ENCODE measurements at places on chromosomes 7 and 10.

- no peak for DNase-seq
These were observed 114.5 kb downstream of the PLCE1 start for GRCh38 chr10:94108200-94108599.

- no peak for DNase-seq
These were observed 105.1 kb upstream of the SORCS1 start for GRCh38 chr10:107269626-107270025.

- DNase-seq: no peak
These were observed 98.0 kb downstream of the ZMIZ1 start for GRCh38 chr10:79166741-79167140.

GRCh38 chr7:85638394-85638793, 451.5 kb upstream of the SEMA3D start:
- DNase-seq: no peak

GRCh38 chr7:158731761-158732160, 27.2 kb upstream of the NCAPG2 start:
- DNase-seq: no peak

GRCh38 chr10:133415752-133416151, 8.7 kb downstream of the SPRN start:
- no peak for DNase-seq

DNA sequence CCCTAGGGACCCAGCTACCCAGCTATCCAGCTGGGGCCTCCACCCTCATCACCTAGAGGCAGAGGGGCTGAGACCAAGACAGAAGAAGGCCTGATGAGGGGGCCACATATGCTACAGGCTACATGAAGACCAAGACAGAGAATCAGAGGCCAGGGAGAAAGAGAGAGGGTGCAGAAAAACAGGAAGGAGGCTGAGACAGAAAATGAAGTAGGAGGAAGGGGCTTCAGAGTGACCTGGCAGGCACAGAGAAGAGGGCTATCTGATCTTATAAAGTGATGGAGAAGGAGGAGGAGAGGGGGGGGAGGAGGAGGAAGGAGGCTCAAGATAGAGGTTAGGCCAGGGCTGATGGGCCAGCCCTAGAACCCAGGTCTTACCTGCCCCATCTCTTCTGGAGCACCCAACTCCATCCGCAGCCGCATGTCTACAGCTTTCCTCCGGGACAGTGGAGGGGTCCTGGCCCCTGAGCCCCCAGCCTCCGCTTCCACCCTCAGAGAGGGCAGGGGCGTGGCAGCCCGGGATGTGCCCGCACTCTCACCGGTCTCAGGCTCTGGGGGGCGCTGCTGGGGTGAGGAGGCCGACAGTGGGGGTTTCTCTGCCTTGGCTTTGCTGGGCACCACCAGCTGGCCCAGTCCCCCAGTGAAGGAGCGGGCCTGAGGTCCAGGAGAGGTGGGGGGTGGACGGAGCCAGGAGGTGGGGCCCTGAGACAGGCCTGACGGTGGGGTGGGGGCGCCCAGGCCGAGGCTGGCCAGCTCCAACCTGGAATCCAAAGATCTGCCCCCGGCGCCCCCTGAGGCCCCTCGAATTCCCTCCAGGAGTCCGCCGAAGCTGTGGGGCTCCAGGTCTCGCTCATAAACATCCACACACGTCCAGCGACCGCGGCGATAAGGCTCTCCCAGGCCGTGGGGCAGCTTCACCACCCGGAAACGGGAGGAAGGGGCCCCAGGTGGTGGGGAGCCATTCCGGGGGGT, 1.8 kb downstream of the TSC22D4 start:
- no peak for DNase-seq

GRCh38 chr10:131758062-131758938, 142.5 kb upstream of the PPP2R2D start:
- DNase-seq: no peak

DNA sequence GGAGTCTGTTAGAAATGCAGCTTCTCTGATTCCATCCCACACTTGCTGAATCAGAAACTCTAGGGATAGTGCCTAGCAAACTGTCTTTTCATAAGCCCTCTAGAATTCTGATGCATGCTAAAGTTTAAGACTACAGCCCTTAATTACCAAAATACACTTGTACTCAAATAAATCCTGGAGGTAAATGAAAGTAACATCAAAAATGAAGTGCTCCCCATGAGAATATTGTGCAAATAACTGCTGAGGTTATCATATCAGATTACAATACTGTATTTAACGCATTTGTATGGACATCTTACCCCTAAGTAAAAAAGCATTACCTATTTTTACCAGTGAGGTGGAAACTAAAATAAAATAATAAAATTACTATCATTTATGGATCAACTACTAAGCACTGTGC, 104.7 kb downstream of the CHCHD3 start:
- no peak for DNase-seq

- no peak for DNase-seq
These were observed 61.3 kb upstream of the TNRC18 start for GRCh38 chr7:5484921-5485320.

DNA sequence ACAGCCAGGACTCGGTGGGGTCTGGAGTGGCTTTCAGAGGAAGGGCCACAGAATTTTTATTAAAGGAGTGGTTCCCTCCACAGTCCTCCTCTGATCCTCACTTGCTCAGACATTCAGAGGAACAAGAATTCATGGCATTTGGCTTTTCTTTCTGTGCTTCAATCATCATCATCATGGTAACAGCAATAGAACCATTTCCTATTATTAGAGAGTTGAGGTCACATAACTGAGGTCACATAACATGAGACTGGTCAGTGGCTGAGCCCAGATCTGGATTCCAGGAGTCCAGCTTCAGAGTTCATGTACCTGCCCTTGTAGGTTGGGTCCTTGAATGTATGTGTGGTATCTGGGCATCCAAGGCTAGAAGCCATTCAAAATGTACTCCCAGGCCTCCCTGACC, 177.3 kb upstream of the GRB10 start:
- DNase-seq: no peak

- DNase-seq: no peak
These were observed 70.9 kb upstream of the AMPH start for GRCh38 chr7:38702002-38702535.

GRCh38 chr10:88966797-88967196, 14.2 kb upstream of the ACTA2 start:
- DNase-seq: no peak
